Stimulated activated CD4-positive, alpha-beta T cell treated with anti-CD3 and anti-CD28 coated beads, Interleukin-1b, Interleukin-23, amount 100 ng/mL, for 48 hours (primary cell): ENCODE measurements at places on chromosomes 11 and 22.

- DNase-seq, result peak; percentile 92
Observed at GRCh38 chr11:9757809-9758636, 94.1 kb downstream of the SWAP70 start.

- DNase-seq, result no peak
Observed at GRCh38 chr11:771617-772204, 5.6 kb downstream of the GATD1 start.

DNA sequence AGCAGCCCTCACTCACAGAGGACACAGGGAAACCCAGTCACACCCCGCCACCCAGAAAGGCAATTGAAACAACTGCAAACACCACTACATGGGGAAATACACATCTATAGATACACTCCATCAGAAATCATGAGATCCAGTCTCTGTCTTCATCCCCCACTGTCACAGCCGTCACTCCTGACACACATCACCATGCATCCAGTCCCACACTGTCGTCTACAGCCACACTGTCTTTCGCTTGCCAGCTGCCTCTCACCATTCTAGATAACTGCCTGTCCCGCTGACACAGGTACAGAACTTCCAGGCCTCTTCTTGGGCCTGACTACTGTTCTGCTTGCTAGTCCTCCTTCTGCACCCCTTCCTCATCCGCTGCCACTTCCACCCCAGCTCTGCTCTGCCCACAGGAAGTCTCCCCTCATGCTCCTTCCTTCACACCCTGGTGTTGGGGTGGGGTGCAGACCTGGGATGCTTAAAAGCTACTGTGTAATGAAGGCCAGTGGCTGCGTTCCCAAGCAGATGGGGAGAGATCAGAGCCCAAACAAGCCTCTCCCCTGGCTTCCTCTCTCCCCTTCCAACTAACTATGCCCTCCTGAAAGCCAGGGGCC, 42.6 kb downstream of the SLC22A12 start:
- DNase-seq, result no peak

- no peak for DNase-seq
Observed at GRCh38 chr11:44301564-44302271, 8.2 kb downstream of the ALX4 start.

- DNase-seq, result no peak
Observed at GRCh38 chr11:126189109-126189929, 22.1 kb downstream of the RPUSD4 start.

DNA sequence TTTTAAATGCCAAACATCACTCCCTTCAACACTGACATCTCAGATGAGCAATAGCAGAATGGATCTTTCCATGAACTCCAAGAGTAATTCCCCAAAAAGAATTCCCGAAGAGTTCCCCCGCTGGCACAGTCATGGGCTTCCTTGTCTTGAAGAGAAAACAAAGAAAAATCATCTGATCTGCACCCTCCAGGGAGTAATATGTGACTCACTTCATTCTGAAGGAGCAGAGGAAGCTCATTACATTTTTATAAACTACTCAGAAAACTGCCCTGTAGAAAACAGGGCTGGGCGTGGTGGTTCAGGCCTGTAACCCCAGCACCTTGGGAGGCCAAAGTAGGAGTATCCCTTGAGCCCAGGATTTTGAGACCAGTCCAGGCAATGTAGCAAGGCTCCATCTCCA, 35.7 kb downstream of the CELSR1 start:
- DNase-seq, result no peak

- peak; percentile 60 for DNase-seq
Observed at GRCh38 chr11:6737872-6738466, 33.8 kb downstream of the OR2AG2 start.
